ENCODE measurements at places on chromosomes 2 and 18.

- no peak for DNase-seq
Observed at GRCh38 chr18:55647331-55647730, 59.3 kb upstream of the TCF4 start.

- DNase-seq, result no peak
Observed at GRCh38 chr2:100208141-100208770, 65.9 kb upstream of the AFF3 start.

- no peak for DNase-seq
Observed at GRCh38 chr2:189819297-189819704, 35.1 kb downstream of the PMS1 start.

- DNase-seq, result no peak
Observed at GRCh38 chr2:188786368-188786841, 187.8 kb upstream of the COL3A1 start.

GRCh38 chr2:233355916-233356315, 1.6 kb downstream of the DGKD start:
- no peak for DNase-seq

DNA sequence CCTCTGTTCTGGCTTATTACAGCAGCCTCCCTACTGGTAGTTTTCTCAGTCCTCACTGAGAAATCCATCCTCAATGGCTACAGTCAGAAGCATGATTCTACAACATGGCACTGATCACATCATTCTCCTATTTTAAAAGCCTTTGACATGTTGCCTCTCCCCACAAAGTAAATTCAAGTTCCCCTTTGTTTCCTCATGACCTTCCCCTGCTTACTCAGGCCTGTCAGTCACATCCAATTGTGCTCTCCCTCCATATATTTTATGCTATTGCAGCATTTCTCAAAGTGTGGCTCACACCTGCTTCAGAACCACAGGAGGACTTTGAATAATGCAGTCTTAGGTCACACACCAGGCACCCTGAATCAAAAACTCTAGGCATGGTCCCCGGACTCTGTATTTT, 124.6 kb downstream of the SPOPL start:
- no peak for DNase-seq

- no peak for DNase-seq
Observed at GRCh38 chr2:200365209-200365608, 58.7 kb downstream of the SPATS2L start.

- DNase-seq, result no peak
Observed at GRCh38 chr2:171235262-171235881, 74.7 kb upstream of the TLK1 start.

DNA sequence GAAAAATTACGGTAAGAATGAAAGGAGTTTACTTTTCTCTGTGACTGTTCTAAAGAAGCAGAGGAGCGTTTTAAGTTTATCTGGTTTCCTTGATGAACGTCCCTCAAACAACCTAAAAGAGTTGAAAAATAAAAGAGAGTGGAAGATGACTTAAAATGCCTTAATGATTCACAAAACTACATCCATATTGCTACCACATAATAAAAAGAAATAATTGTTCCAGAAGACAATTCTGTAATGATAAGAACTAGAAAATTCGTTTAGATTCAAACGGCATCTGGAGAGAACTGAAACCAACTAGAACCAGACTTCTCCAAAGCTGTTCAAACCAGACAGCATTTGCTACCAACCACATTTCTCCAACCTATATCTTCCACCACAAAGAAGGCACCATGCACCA, 68.1 kb downstream of the TEKT4 start:
- no peak for DNase-seq

DNA sequence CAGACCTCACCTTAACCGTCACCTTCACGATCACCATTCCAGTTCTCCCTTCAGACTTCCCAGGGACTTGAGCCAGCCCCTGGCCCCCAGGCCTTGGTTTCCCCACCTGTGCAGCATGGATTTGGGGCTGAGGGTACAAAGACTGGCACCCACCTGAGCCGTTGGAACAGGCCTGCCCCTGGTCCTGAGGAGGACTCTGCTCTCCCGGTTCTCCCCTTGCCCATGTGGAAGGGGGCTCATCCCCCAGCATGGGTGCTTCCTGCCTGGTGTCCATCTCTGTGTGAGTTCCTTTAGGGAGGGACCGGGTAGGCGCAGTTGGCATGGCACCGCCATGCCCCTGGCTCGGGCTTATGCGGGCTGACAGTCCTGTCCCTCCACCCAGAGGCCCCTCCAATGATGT, 10.9 kb upstream of the GPR35 start:
- DNase-seq, result no peak

DNA sequence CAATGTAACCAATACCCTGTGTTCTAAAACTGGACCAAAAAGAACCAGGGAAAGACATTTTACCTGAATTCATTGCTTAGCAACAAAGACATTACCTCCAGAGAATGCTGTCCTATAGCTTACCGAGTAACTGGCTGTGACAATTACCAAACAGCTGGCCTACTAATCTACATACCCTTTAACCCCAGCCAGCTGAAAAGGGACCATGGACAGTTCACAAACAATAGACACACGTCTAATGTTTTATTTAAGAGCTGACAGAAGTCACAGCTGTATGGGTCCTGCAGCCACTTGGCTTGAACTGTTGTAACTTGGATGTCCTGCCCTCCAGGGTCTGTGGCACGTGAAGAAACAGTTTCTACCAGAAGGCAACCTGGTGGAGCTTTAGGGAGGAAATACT, 130.1 kb upstream of the EFEMP1 start:
- DNase-seq, result no peak

DNA sequence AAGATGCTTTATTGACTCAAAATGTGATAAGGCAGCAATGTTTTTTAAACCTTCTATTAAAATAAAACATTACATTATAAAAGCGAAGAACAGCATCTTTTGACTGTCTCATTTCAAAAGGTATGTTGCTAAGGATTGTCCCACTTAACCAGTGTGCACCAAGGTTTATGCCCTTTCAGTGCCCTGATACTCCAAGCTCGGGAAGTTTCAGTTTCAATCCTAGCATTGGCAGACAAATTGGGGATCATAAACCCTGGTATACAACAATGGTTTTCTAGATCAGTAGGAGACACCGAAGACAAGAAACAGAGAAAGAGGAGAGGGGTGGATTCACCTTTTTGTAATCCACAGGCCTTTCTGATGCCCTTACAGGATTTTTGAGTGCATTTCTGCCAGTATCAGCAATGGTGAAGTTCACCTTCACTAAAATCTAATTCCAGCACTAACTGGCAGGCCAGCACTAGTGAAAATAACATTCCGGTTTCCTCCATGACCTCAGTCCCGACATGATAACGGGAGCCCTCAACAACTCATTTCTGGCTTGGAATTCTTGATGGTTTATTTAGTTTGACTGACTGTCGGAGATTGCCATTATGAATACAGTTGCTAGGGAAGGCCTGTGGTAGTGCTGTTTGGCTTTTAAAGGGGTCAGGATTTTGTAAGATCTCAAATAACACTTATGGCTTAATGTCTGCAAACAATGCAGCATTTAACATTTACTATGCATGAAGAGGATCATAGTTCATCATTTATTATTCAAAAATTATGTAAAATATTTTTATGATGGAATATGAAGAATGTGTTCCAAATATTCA, 33.3 kb upstream of the FIGN start:
- DNase-seq, result no peak

DNA sequence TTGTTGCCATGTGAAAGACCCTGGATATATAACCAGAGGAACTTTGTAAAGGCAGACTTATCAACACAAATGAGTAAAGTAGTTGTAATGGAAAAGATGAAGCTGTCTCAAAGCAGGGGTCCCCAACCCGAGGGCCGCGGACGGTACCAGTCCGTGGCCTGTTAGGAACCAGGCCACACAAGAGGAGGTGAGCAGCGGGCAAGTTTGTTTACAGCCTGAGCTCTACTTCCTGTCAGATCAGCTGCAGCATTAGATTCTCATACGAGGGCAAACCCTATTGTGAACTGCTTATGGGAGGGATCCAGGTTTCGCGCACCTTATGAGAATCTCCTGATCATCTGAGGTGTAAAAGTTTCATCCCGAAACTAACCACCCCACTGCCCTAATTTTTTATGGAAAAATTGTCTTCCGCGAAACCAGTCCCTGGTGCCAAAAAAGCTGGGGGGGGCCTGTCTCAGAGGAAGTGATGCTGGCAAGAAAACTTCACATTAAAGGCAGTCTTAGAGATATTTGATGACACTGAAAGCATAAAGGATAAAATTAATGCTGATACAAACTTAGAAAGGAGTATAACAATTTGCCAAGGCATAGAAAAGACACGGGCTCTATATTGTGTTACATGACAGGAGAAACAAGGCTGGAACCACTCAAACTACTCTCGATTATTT, 57.5 kb upstream of the MSTN start:
- DNase-seq, result no peak

DNA sequence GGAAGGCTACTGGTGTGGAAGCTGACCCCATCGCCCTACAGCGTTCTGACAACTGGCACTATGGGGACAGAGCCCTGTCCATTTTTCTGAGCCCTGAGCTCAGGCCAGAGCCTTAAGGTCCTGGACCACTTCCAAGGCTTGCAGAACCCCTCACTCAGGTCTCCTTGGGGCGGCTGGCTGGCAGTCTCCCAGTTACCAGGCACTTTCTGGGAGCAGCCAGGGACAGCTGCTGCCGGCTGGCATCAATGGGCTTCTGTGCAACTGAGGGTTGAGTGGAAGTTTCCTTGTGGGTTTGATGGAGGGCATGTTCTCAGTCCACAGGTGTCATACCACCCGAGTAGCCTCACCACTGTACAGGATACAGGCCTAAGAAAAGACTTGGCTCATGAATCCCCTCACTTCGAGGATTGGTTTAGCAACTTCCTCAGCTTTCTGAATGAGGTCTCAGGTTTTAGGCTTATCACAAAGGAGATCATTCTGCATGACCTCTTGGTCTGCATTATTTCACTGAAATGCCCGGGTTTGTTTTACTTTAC, 27.4 kb upstream of the WIPF1 start:
- DNase-seq, result no peak

- DNase-seq, result no peak
Observed at GRCh38 chr2:59684771-59685166, 868.7 kb downstream of the BCL11A start.

DNA sequence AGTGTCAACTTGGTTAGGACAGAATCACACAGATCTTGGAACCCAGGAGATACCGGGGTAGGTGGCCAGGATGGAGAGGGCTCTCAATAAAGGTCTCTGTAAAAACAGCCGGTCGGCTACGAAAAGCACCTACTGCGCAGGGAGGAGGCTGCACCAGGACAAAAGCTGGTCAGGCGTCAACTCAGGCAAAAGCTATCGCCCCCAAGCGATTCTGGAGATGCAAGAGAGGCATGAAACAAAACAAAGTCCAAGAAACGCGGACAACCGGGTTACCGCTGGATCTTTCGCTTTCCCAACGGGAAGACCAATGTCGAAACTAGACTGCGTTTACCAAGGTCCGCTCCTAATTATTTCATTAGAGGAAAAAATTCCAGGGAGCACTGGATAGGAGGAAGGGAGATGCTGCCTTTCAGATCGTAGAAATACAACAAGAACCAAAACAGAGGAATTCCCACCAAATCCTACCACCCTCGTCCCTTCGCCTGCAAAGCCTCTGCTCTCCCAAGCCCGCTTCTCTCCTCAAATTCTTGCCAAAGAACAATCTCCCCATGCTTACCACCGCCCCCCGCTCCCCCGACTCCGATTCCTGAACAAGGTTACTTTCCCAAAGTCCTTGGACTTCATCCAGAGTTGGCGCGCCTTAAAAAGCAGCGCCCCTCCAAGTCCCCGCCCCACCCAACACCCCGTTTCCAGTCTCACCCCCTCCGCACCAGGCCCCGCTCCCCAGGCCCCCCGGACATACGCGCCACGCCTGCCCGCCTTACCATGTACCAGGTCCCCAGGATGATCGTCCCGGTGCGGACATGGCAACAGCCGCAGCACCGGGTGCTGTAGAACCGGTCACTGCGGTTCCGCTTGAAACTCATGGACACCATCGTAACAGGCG, 539 bp downstream of the LAPTM4A start:
- peak; percentile 77 for DNase-seq

DNA sequence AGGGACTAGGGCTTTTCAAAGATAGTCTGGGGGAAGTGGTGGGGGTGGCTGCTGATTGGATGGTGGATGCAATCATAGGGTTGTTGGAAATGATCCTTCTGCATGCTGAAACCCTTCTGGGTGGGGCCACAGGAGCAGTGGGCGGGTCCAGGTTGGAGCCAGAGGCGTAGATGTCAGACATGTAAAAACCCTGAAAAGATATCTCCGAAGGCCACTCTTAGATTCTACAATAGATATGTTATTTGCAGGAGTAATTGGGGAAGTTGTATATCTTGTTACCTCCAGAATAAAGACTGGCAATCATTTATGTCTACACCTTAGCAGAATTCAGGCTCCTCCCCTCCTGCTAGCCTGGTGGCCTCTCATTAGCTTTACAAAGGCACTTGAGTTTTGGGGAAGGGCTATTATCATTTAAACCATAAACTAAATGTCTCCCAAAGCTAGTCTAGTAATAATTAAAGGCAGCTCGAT, 8.2 kb upstream of the FAM98A start:
- DNase-seq, result peak; percentile 36

DNA sequence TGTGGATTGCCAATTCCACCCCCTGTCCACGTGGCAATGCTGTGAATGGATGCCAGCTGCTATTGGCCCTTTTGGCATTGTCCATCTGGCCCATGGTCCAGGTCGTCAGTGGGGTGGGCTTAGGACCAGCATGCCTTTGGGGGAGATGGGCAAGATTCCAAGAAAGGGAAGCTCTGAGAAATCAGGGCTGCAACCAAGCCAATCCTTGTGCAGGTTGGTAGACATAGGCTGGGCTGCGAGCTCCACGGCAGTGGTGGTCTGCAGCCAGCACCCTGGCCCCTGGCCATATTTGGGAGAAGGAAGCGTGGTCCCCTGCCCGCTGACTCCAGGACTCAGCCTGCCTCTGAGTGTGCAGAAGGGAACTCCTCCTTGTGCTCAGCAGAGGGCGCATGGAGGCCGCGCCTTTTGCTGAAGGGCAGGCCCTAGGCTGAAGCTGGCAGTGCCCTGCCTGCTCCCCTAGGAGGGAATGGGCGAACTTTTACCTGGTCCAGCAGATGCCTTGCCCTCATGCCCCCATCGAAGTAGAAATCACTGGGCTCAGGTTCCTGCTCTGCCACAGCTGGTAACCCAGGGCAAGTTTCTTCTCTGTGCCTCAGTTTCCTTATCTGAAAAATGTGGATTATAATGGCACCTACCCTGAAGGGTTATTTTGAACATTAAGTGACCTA, 5.4 kb downstream of the SPR start:
- DNase-seq, result peak; percentile 88

Data from hematopoietic multipotent progenitor cell treated with erythropoietin and hydrocortisone succinate and interleukin-3 and kit ligand, for 6 days (in vitro differentiated cells).